Stimulated activated CD4-positive, alpha-beta T cell treated with anti-CD3 and anti-CD28 coated beads, TNF-alpha, amount 100 ng/mL, for 1 hour (primary cell): ENCODE measurements at places on chromosomes 2 and 18.

- DNase-seq, result no peak
Observed at GRCh38 chr18:79857082-79857671, 59.4 kb downstream of the KCNG2 start.

GRCh38 chr18:13492314-13492713 lies 234.0 kb downstream of the FAM210A start:
- no peak for DNase-seq

DNA sequence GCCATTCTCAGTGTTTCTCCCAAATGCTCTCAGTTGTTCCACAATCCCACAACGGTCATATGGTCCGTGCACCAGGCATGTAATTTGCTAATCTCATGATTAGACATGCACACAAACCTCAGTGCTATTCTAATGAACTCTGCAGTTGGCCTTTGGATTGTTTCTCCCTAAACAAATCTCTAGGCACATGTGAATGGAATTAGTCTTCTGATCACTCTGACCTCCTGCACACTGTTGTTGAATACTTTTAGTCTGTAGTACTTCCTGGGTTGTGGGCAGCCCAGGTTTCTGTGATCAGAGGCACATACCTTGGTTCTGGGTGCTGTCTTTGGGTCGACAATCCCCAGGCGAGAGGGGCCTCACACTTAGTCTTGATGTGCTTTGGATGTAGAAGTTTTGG lies 498.7 kb upstream of the SPRED2 start:
- no peak for DNase-seq

DNA sequence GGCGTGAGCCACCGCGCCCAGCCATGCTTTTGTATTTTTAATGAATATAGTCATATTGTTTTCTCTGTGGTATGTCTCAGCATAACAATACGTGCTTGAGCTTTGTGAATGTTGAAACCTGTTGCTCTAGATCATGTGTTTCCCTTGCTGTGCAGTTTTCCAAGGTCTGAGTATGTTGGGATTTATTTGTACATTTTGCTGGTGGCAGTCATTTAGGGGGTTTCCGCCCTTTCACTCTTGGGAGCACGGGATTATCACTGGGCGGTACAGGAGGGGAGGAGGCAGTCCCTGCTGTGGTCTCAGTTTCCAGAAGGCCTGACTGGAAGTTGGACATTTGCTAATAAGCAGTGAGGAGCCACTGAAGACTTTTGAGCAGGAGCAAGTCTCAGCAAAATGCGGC lies 24.9 kb upstream of the CATIP start:
- no peak for DNase-seq

GRCh38 chr2:104040771-104041170 lies 813.1 kb upstream of the POU3F3 start:
- no peak for DNase-seq

DNA sequence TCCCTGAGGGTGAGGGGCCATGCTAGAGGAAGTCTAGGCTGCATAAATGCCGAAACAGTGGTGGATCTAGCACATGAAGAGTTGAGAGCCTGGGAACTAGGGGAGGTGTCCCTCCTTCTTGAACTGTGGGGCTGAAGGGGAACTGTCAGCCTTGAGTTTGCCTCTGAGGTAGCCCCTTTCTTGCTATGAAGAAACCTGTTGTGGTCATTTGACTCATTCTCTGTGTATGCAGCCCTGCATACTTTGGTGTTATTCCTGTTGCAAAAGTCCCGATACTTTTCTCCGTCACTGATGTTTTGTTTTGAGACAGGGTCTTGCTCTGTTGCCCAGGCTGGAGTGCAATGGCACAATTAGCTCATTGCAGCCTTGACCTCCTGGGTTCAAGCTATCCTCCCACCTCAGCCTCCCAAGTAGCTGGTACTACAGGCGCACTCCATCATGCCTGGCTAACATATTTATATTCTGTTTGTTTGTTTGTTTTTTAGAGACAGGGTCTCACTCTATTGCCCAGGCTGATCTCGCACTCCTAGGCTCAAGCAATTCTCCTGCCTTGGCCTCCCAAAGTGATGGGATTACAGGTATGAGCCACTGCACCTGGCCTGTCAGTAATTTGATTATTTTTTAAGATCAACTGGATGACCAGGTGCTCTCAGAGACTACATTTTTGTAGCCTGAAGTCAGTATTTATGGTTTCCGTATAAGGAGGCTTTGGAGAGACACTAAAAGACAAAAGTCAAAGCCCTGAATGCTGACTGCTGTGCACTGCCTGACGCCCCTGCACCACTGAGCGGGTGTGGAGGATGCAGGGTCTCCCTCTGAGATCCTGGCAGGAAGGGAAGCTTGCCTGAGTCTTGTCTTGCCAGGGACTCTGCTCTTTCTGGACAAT lies 126.0 kb upstream of the MSH6 start:
- DNase-seq, result no peak

- no peak for DNase-seq
Observed at GRCh38 chr2:78982638-78983330, 42.7 kb upstream of the REG3G start.

DNA sequence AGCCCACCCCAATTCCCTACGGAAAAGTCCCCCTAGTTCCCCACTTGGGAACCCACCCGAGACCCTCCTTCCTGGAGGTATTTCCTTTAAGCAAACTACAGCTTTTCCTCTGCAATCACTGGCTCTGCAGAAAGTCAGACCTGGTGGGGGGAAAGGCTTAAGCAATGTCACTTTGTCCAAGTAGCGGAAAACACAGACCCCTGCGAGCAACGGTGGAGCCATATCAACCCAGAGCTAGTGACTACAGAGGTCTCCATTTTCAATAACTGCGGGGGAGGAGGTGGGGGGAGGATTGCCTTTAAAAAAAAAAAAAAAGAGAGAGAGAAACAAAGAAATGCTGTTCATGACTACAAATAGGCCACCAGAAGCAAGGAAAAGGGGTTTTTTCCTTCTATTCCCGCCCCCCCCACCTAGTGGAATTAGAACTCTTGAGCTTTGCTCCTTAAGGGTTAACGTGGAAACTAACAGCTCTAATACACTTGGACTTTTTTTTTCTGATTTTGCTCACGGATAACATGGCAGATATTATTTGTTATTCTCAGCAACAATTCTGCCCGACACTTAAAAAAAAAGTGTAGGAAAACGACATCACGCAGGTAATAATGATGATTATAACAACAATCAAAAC lies 1.1 kb upstream of the FRZB start:
- DNase-seq, result no peak

- DNase-seq, result no peak
Observed at GRCh38 chr2:98691303-98691702, 39.6 kb downstream of the MGAT4A start.

GRCh38 chr18:77068321-77069312 lies 64.0 kb downstream of the MBP start:
- no peak for DNase-seq
